Hepatocyte (in vitro differentiated cells): ENCODE measurements at places on chromosomes 2 and 18. TPM values are rescaled to one million over a fixed set of nuclear protein-coding genes. Genes with fewer than 3 reads are reported as not detected.

The KCNG2 gene
- total RNA-seq, result not detected in 2 replicates

The GTF3C2 gene
- 51.3 and 53.3 TPM in 2 replicates for total RNA-seq

The FAM117B gene
- total RNA-seq, result 10.9 and 13.8 TPM in 2 replicates

The GALNT5 gene
- total RNA-seq, result 13.9 and 16.3 TPM in 2 replicates

The CAPN10 gene
- total RNA-seq, result 19.1 and 24.2 TPM in 2 replicates

The PRKAG3 gene
- not detected in 2 replicates for total RNA-seq

The CAB39 gene
- 83.9 and 84.4 TPM in 2 replicates for total RNA-seq

The TUBA4A gene
- 4.7 and 9.6 TPM in 2 replicates for total RNA-seq

The CFAP53 gene
- total RNA-seq, result 0.24 and 0.50 TPM in 2 replicates

The LIMS4 gene
- total RNA-seq, result 0.90 and 3.0 TPM in 2 replicates

The IGFBP2 gene
- 163 and 231 TPM in 2 replicates for total RNA-seq

The SCN3A gene
- total RNA-seq, result 13.2 and 14.5 TPM in 2 replicates

The KIAA2012 gene
- 0.27 TPM in 1 of 2 replicates, not detected in the other for total RNA-seq

The EFR3B gene
- total RNA-seq, result 2.0 and 2.7 TPM in 2 replicates

The FAP gene
- total RNA-seq, result 44.5 and 67.8 TPM in 2 replicates
